CD4-positive, alpha-beta T cell (primary cell): ENCODE measurements at places on chromosomes 11 and 22.

- DNase-seq, result no peak
Observed at GRCh38 chr11:113296447-113297205, 17.8 kb upstream of the TTC12 start.

- DNase-seq, result peak; percentile 15
Observed at GRCh38 chr11:117094776-117095175, 3.5 kb downstream of the SIK3 start.

DNA sequence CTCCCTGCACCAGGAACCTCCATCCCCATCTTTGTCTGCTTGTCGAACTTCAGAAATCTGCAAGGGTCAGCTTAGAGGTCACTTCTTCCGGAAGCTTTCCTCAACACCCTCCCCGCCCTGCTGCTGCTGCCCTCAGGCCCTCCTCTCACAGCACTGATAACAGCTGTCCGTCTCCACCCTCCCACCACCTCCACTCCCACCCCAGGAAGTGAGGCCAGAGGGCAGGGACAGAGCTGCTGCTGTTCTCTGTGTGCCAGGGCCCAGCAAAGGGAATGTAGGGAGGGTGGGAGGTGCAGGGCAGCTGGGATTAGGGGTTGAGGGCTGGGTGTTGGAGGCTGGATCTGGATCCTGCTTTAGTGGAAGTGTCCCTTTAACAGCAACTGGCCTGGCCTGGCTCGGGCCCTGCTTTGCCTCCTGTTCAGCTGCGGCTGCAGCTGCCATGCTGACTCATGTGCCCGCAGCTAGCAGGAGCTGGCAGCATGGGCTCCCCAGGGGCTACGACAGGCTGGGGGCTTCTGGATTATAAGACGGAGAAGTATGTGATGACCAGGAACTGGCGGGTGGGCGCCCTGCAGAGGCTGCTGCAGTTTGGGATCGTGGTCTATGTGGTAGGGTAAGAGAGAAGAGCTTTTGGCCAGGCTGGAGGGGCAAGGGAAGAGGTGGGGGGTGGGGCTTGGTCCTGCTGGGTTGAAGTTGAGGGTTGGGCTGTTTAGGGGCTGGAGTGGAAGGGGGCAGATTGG, at the start of gene P2RX6:
Gene P2RX6 (plus strand): TSS at position 440 of the 740 bp plus-strand sequence. CDS start 10 bp downstream, at position 450.
- DNase-seq, result no peak

GRCh38 chr22:22030493-22031182, 48.1 kb upstream of the TOP3B start:
- DNase-seq, result no peak

GRCh38 chr11:72720784-72721183, 31.4 kb downstream of the ARAP1 start:
- no peak for DNase-seq
